ENCODE measurements at places on chromosomes 11 and 22. TPM values are rescaled to one million over a fixed set of nuclear protein-coding genes. Genes with fewer than 3 reads are reported as not detected.

PKP3 gene
- total RNA-seq = 0.32 TPM

MPEG1 gene
- 9.4 TPM for total RNA-seq

DAGLA gene
- total RNA-seq = 2.4 TPM

ANO5 gene
- total RNA-seq = 82.2 TPM

SSH3 gene
- 23.5 TPM for total RNA-seq

SCUBE1 gene
- total RNA-seq = 0.40 TPM

E2F8 gene
- 2.3 TPM for total RNA-seq

OR52H1 gene
- total RNA-seq = not detected

PHETA2 gene
- 6.0 TPM for total RNA-seq

GDPD4 gene
- total RNA-seq = not detected

CARNS1 gene
- total RNA-seq = 21.2 TPM

PACSIN3 gene
- 202 TPM for total RNA-seq

ARHGAP8 gene
- total RNA-seq = not detected

DRD4 gene
- total RNA-seq = 0.85 TPM

MAFF gene
- 12.3 TPM for total RNA-seq

AQP11 gene
- 0.79 TPM for total RNA-seq

GRM5 gene
- total RNA-seq = not detected

SYNGR1 gene
- 43.8 TPM for total RNA-seq

TPP1 gene
- 79.7 TPM for total RNA-seq

DDI1 gene
- total RNA-seq = not detected

AASDHPPT gene
- total RNA-seq = 40.8 TPM

MPZL3 gene
- total RNA-seq = 3.2 TPM

OR52N1 gene
- not detected for total RNA-seq

USP2 gene
- 138 TPM for total RNA-seq
